Renal cortical epithelial cell (primary cell): ENCODE measurements at places on chromosomes 12 and 14. TPM values are rescaled to one million over a fixed set of nuclear protein-coding genes. Genes with fewer than 3 reads are reported as not detected.

The FGF23 gene
- total RNA-seq, result not detected in 2 replicates

The FOXG1 gene
- not detected in 2 replicates for total RNA-seq

The TBX5 gene
- not detected in 2 replicates for total RNA-seq

The CALM1 gene
- 297 and 309 TPM in 2 replicates for total RNA-seq

The ENO2 gene
- total RNA-seq, result 14.1 and 41.3 TPM in 2 replicates

The MYO1H gene
- total RNA-seq, result not detected in 2 replicates

The GYS2 gene
- not detected in 2 replicates for total RNA-seq

The CLEC2A gene
- not detected in 2 replicates for total RNA-seq

The ALX1 gene
- total RNA-seq, result not detected in 2 replicates

The RIMBP2 gene
- 0.17 and 3.2 TPM in 2 replicates for total RNA-seq

The ZNF410 gene
- 95.9 and 103 TPM in 2 replicates for total RNA-seq

The HCAR1 gene
- total RNA-seq, result 0.60 and 0.87 TPM in 2 replicates

The GATC gene
- total RNA-seq, result 30.9 and 32.0 TPM in 2 replicates

The PROX2 gene
- not detected in 2 replicates for total RNA-seq

The MMP19 gene
- total RNA-seq, result 1.0 and 2.6 TPM in 2 replicates

The KRT75 gene
- 0.35 TPM in 1 of 2 replicates, not detected in the other for total RNA-seq

The LMNTD1 gene
- total RNA-seq, result not detected in 2 replicates

The CYP46A1 gene
- total RNA-seq, result 0.50 TPM in 1 of 2 replicates, not detected in the other

The KRT2 gene
- not detected in 2 replicates for total RNA-seq

The TAMALIN gene
- 2.2 and 3.0 TPM in 2 replicates for total RNA-seq

The PUS1 gene
- 9.2 and 16.9 TPM in 2 replicates for total RNA-seq

The CISTR gene
- not detected in 2 replicates for total RNA-seq

The NACA gene
- total RNA-seq, result 1,165 and 1,223 TPM in 2 replicates

The ANKS1B gene
- total RNA-seq, result 5.6 and 6.9 TPM in 2 replicates

The MDP1 gene
- 10.0 and 10.2 TPM in 2 replicates for total RNA-seq

The SDSL gene
- total RNA-seq, result 10.1 and 12.5 TPM in 2 replicates

The CLEC4E gene
- 21.6 and 59.4 TPM in 2 replicates for total RNA-seq

The SIX6 gene
- not detected in 2 replicates for total RNA-seq

The TXNDC16 gene
- 2.4 and 5.5 TPM in 2 replicates for total RNA-seq

The PTGER2 gene
- 8.7 and 41.3 TPM in 2 replicates for total RNA-seq

The ZCCHC8 gene
- total RNA-seq, result 16.5 and 27.2 TPM in 2 replicates

The PTPRB gene
- total RNA-seq, result 5.4 and 5.7 TPM in 2 replicates

The TSPAN11 gene
- total RNA-seq, result 1.0 TPM in 1 of 2 replicates, not detected in the other

The KRT5 gene
- 0.70 and 10.2 TPM in 2 replicates for total RNA-seq

The ZDHHC22 gene
- not detected in 2 replicates for total RNA-seq

The TAS2R20 gene
- 1.6 and 7.7 TPM in 2 replicates for total RNA-seq

The HOTAIR gene
- 1.3 TPM in 1 of 2 replicates, not detected in the other for total RNA-seq
